ENCODE measurements at places on chromosomes 3 and 15.

- DNase-seq, result no peak
These were observed 272.2 kb upstream of the CHRNA7 start for GRCh38 chr15:31758126-31758525.

- no peak for DNase-seq
These were observed 123.6 kb upstream of the GALNT15 start for GRCh38 chr3:16050641-16051467.

GRCh38 chr3:86711634-86712033 is 279.3 kb downstream of the VGLL3 start:
- no peak for DNase-seq

DNA sequence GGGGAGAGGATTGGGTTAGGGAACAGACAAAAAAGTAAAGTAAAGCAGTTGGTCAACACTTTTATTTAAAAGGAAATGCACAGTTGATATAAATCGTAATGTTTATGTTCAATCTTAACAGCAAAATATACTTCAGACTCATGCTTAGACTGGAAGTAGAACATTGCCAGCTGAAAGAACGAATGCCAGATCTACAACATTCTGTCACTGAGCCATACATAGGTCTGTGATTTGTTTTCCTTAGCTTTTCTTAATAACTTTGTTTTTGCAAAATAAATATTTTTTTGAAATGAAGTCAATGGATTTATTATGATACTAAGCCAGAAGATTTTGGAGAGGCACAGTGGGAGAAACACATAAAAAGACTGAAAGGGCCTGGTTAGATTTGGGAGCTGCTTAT is 62.0 kb downstream of the LEKR1 start:
- DNase-seq, result no peak

Measured in Caco-2 (cell line).